SW480 (cell line): ENCODE measurements at places on chromosomes 4 and X.
A peak's percentile ranks its signal among the peaks of the same experiment; 100 is the strongest.

- DNase-seq = peak; percentile 15
Observed at GRCh38 chr4:602559-602942, 22.8 kb upstream of the PDE6B start.

DNA sequence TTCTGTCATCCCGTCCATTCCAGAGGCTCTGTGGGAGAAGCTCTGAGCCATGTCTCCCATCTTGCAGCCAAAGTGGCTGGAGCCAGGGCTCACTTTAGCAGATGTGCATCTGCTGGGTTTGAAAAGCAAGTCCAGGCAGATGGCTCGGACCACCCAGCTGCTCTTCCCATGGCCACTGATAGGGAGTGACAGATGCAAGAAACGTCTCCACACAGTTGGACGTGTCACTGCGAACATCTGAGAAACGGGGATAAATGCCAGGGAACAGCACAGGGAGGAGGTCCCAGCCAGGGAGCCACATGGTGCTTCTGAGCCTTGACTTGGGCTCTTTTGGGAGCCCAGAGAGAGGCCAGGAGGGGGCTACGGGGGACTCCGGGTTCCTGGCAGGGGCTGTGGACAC, 242.3 kb downstream of the AFAP1 start:
- DNase-seq = no peak

GRCh38 chrX:150225756-150226155, 137.4 kb upstream of the MAMLD1 start:
- DNase-seq = no peak

DNA sequence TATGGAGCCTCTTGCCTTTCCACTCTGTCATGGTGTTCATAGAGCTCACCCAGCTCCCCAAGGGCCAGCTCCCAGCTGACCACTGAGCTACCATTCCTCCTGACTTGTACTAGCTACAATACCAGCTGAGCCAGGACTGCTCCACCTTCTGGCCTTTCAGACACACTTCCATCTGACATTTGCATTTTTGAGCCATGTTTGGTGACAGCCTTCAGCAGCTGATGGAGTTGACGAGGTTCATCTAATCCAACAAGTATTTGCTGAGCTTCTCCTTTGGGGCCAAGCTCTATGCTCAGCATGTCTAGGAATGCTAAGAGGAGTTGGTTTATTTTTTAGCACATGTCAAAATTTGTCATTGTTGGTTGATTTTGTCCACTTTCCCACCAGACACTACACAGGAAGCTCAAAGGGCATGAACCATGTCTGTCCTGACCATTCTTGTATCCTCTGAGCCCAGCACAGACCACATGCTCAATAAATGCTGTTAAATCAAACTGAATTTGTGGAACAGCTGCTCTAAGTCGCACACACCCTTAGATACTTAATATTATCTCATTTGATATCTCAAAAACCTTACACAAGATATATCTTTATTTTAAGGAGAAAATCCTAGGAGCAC, 142.6 kb upstream of the PPARGC1A start:
- peak; percentile 11 for DNase-seq

GRCh38 chr4:184019667-184020623, 114.8 kb downstream of the STOX2 start:
- DNase-seq = no peak

DNA sequence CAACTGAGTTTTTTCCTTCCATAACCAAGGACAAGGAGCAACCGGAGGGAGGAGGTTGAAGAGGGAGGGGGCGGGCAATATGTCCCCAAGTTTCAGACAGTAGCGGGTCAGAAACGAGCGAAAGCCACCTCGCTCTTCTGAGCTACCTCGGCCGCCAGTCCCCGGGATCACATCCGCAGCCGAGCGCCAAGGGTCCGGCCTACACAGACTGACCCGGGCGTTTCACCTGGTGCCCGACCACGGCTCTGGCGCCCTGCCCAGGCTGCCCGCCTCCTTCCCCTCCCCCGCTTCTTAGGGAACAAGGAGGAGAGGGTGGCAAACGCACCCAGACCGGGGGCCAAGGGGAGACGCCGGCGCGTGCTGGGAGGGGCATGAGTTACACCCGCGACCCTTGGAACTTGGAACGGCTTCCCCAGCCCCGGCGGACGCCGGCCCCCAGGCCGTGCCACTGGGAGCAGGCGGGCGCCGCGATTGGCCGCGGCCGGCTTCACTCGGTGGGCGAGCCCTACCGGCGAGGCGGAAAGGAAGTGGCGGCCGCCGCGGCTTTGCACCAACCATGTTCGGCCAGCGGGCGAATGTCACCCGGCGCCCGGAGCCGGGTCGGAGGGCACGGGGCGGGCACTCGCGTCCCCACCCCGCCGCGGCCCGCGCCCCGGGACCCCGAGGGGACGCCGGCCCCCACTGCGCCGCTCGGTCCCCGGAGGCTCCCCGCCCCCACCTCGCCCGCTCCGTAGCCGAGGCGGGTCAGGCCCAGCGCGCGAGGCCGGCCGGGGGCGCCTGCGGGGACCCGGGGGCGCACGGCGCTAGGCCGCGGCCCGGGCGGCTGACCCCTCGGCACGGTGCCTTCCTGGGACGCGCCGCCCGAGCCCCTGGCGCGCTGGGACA, 1.5 kb downstream of the IRF2 start:
- DNase-seq = peak; percentile 54

GRCh38 chrX:77347572-77347971, 99.6 kb upstream of the FGF16 start:
- no peak for DNase-seq

GRCh38 chr4:101177154-101177553, 170.2 kb downstream of the PPP3CA start:
- no peak for DNase-seq

GRCh38 chr4:11155208-11155867, 273.4 kb downstream of the HS3ST1 start:
- DNase-seq = no peak

GRCh38 chr4:89295415-89295927, 12.1 kb downstream of the GPRIN3 start:
- no peak for DNase-seq

GRCh38 chr4:153008578-153009199, 72.6 kb downstream of the FHDC1 start:
- no peak for DNase-seq

DNA sequence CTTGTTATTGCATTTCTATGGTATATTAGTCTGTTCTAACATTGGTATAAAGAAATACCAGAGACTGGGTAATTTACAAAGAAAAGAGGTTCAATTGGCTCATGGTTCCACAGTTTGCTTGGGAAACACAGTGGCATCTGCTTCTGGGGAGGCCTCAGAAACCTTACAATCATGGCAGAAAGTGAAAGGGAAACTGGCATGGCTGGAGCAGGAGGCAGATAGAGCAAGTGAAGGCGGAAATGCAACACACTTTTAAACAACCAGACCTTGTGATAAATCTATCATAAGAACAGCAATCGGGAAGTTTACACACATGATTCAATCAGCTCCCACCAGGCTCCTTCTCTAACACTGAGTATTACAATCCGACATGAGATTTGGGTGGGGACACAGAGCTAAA, 346.6 kb upstream of the GNPDA2 start:
- no peak for DNase-seq

DNA sequence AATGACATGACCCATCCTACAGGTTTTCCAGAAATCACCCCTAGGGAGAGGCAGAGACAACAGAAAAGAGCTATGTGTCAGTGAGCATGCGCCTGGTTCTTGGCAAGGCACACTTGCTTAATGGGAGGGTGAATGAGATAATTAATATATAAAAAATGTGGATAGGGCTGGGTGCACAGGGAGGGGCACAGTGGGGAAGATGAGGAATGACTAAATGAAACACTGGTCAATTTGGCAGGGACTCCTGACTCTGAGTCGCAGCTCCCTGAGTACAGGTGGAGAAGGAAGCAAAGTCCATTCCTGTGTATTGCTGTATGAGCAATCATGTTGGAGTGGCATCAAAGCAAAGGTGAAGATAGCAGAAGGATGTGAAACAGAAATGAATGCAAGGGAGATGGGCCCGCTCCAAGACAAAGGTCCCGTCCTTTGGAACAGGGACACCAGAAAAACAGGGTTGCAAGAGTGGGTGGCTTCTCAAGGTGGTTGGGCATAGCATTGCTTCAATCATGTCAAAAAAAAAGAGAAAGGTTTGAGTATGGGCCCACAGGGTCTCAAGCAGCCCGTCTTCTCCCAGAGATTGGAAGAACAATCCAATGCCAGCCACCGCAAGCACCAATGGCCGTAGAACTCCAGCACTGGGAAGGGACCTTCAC, 278.4 kb upstream of the AGTR2 start:
- no peak for DNase-seq

- no peak for DNase-seq
Observed at GRCh38 chr4:138693526-138693925, 322.1 kb upstream of the NOCT start.

- no peak for DNase-seq
Observed at GRCh38 chrX:130984782-130985181, 73.4 kb upstream of the ARHGAP36 start.

GRCh38 chrX:16771483-16772398, 14.5 kb upstream of the TXLNG start:
- DNase-seq = peak; percentile 89

DNA sequence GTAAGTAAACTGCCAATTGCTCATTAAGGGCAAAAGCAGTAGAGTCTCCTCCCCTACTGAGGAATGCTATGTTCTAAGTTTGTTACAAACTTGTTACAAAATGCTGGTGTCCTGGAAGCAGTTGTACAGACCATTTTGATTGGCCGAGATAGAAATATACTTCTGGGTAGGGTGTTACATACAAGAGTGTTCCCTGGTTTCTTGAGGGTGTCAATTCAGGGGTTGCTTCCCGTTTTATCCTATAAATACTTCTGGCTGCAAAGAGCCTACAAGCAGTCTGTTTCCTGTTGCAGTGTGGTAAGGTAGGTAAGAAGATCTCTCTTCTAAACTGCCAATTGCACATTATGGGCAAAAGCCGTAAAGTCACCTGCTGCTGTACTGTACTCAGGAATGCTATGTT, 5.7 kb downstream of the TRPC5OS start:
- DNase-seq = no peak

- peak; percentile 53 for DNase-seq
Observed at GRCh38 chr4:103075894-103076746, 441 bp downstream of the SLC9B2 start.

- DNase-seq = no peak
Observed at GRCh38 chrX:129403974-129404669, 119.2 kb downstream of the SMARCA1 start.

GRCh38 chr4:186481998-186482790, 73.2 kb downstream of the MTNR1A start:
- DNase-seq = no peak

DNA sequence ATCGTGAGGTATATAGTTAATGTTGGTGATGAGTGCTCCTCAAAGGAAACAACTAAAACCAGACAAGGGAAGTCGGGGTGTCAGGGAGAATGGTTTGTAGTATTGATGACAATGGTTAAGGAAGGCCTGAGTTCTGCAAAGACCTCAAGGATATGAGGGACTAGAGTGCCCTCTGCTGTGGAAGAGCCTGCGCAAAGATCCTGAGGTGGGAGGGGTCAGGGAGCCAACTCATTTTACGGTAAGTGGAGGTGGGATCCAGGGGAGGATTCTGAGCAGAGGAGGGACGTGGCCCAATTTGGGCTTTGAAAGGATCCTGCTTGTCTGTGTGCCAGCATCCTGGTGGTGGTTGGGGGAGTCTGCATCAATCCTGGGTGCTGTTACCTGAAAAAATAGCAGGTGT, 11.3 kb downstream of the UBA1 start:
- no peak for DNase-seq

DNA sequence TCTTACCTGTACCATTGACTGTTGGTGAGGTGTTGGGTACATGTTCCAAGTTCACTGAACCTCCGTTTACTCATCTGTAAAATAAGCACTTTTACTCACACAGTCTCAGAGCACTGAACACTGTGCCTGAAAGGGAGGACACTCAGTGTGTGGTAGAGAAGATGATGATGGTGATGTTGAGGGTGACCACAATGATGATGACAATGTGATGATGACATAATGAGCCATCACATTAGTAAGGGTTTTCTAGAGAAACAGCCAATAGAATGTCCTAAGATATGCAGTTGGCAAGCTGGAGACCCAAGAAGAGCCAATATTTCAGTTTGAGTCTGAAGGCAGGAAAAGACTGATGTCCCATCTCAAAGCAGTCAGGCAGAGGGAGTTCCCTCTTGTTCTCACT, 315.4 kb upstream of the IGFBP7 start:
- DNase-seq = no peak
